ENCODE measurements at places on chromosomes 16 and 17. TPM values are rescaled to one million over a fixed set of nuclear protein-coding genes. Genes with fewer than 3 reads are reported as not detected.

SLC12A4 gene
- 84.8 TPM for total RNA-seq

ATP1B2 gene
- total RNA-seq, result 0.76 TPM

MPP3 gene
- total RNA-seq, result 8.0 TPM

NOXO1 gene
- not detected for total RNA-seq

FKBP10 gene
- 12.2 TPM for total RNA-seq

- H3K4me1 ChIP-seq, result peaks cover 20% of the 10 kb centered on the region
- H3K27ac ChIP-seq, result no peak overlapping the region
These were observed 21.4 kb upstream of the JPH3 start for GRCh38 chr16:87580855-87581261.

DNA sequence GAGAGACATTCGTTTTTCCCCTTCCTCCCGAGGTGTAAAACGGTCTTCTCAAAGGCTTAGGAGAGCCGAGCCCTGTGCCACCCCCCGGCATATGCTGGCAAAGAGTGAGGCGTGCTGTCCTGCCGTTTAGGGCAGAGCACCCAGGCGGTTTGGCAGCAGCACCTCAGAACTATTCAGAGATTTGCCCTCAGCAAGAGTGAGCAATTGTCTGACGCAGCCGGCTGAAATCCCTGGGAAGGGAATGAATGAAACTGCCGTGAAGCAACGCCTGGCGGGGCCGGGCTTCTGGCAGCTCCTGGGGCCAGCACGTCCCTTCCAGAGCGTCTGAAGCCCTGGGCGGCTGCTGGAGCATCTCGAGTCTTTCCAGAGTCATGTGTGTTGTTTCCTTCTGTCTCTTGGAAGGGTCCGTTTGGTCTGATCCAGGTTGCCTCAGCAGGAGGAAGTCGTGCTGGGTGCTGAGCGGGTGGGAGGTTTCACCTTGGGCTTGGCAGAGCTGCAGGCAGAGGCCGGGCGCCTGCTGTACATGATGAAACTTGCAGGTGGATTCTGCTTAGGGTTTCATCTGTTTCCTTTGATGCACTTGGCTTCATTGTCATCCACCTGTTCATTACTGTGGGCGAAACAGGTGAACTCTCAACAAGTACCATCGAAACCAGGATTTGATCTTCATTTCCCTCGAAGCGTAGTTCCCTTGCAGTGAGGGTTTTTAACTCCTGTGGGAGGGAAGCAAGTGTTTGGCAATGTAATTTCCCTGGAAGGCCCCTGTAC lies 35.4 kb downstream of the TBCD start:
- H3K36me3 ChIP-seq, result peaks cover 24% of the 10 kb centered on the region
- peak overlapping the region; percentile 79 for H3K27ac ChIP-seq
- H3K4me3 ChIP-seq, result no peak overlapping the region

GRCh38 chr16:17246974-17247732 lies 223.6 kb downstream of the XYLT1 start:
- H3K27ac ChIP-seq, result no peak overlapping the region
- DNase-seq, result no peak
- no peaks in the 10 kb centered on the region for H3K4me1 ChIP-seq
- H3K36me3 ChIP-seq, result no peaks in the 10 kb centered on the region
- H3K4me3 ChIP-seq, result no peak overlapping the region

GRCh38 chr17:48641541-48642058 lies 15.4 kb upstream of the HOXB9 start:
- DNase-seq, result no peak
- peaks cover 100% of the 10 kb centered on the region for H3K27me3 ChIP-seq
- no peaks in the 10 kb centered on the region for H3K36me3 ChIP-seq
- no peak overlapping the region for H3K4me3 ChIP-seq
- peaks cover 11% of the 10 kb centered on the region for H3K4me1 ChIP-seq

- H3K4me1 ChIP-seq, result peaks cover 14% of the 10 kb centered on the region
- no peaks in the 10 kb centered on the region for H3K27me3 ChIP-seq
- peaks cover 4% of the 10 kb centered on the region for H3K36me3 ChIP-seq
- H3K27ac ChIP-seq, result peak overlapping the region; percentile 90
These were observed 37.7 kb downstream of the RNF135 start for GRCh38 chr17:31008374-31009041.

DNA sequence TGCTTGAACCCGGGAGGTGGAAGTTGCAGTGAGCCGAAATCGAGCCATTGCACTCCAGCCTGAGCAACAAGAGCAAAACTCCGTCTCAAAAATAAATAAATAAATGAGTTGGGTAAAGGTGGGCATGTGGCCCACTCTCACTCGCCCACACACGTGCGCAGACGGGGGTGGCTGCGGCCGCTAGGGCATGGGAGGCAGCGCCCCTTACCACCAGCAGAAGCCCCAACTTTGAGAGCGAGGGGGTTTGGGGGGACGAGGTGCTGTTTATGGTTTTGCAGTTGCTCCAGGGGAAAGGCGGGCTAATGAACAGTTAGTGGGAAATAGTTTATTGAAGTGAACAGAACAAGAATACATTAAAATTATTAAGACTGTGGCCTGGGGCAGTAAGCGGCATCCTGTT lies 14.9 kb upstream of the RBFOX3 start:
- H3K27me3 ChIP-seq, result peaks cover 41% of the 10 kb centered on the region
- no peaks in the 10 kb centered on the region for H3K4me1 ChIP-seq
- no peak for DNase-seq
- H3K36me3 ChIP-seq, result no peaks in the 10 kb centered on the region

GRCh38 chr17:29303386-29303785 lies 9.4 kb upstream of the NUFIP2 start:
- no peak for DNase-seq
- H3K36me3 ChIP-seq, result no peaks in the 10 kb centered on the region
- H3K27me3 ChIP-seq, result no peaks in the 10 kb centered on the region
- no peak overlapping the region for H3K4me3 ChIP-seq

GRCh38 chr16:57194512-57194911 lies 8.4 kb downstream of the RSPRY1 start:
- DNase-seq, result no peak
- H3K27ac ChIP-seq, result no peak overlapping the region

GRCh38 chr16:143456-143855 lies 5.0 kb upstream of the NPRL3 start:
- DNase-seq, result no peak
- H3K4me1 ChIP-seq, result peaks cover 5% of the 10 kb centered on the region
- peaks cover 5% of the 10 kb centered on the region for H3K27me3 ChIP-seq
- no peaks in the 10 kb centered on the region for H3K36me3 ChIP-seq
- no peak overlapping the region for H3K27ac ChIP-seq

DNA sequence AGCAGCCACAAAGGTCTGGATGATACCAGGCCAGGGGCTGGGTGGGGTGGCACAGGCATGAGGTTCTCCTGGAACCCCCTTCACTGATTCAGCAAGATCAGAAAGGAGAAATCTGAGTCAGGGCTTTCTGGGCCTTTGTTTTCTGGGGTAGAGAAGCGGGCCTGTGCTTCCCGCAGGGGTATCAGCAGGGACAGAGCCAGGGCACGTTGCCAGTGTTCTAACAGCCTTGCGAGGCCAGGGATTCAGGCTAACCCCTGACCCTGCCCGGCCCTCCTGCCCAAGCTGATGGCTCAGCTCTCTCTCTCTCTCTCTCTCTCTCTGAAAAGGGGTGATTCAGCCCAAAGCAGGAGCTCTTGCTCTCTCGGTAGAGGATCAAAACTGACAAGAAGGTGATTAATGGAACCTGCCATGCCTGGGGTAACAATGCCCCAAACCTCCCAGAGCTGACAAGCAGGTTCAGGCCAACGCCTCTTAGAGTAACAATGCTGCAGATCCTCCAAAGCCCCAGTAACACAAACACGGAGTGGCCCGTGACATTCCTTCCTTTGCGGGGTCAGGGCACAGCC lies 2.0 kb upstream of the KRT13 start:
- H3K27me3 ChIP-seq, result no peaks in the 10 kb centered on the region
- no peak overlapping the region for H3K4me3 ChIP-seq
- no peaks in the 10 kb centered on the region for H3K4me1 ChIP-seq

- H3K4me1 ChIP-seq, result no peaks in the 10 kb centered on the region
- no peak overlapping the region for H3K4me3 ChIP-seq
- no peaks in the 10 kb centered on the region for H3K27me3 ChIP-seq
- no peaks in the 10 kb centered on the region for H3K36me3 ChIP-seq
- no peak for DNase-seq
- no peak overlapping the region for H3K27ac ChIP-seq
These were observed 81.8 kb upstream of the CCL2 start for GRCh38 chr17:34173241-34173640.

- H3K36me3 ChIP-seq, result no peaks in the 10 kb centered on the region
- no peak overlapping the region for H3K27ac ChIP-seq
- H3K4me3 ChIP-seq, result no peak overlapping the region
- no peaks in the 10 kb centered on the region for H3K4me1 ChIP-seq
These were observed 320.8 kb downstream of the HAPSTR1 start for GRCh38 chr16:9412031-9412914.

DNA sequence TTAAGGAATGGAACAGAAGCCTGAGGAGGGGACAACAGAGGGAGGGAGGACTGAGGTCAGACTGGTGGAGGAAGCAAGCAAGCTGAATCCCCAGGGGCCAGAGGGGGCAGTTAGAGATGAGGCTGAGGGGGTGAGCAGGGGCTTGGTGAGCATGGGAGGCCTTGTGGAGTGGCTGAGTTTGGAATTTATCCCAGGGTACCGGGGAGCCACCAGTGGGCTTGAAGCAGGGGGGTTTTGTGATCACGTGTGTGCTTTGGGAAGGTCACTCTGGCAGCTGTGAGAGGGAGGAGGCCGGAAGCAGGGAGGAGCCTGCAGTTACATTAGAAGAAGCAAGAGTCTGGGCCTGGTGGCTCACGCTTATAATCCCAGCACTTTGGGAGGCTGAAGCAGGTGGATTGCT lies 9.8 kb upstream of the CTCF start:
- no peak for DNase-seq
- no peak overlapping the region for H3K27ac ChIP-seq

- no peak for DNase-seq
- no peak overlapping the region for H3K4me3 ChIP-seq
- no peaks in the 10 kb centered on the region for H3K36me3 ChIP-seq
- no peak overlapping the region for H3K27ac ChIP-seq
- H3K27me3 ChIP-seq, result no peaks in the 10 kb centered on the region
These were observed 13.9 kb downstream of the ERN2 start for GRCh38 chr16:23699100-23699499.

- peaks cover 51% of the 10 kb centered on the region for H3K4me1 ChIP-seq
- DNase-seq, result peak; percentile 91
- peak overlapping the region; percentile 10 for H3K4me3 ChIP-seq
- H3K36me3 ChIP-seq, result no peaks in the 10 kb centered on the region
- peak overlapping the region; percentile 60 for H3K27ac ChIP-seq
- H3K27me3 ChIP-seq, result no peaks in the 10 kb centered on the region
These were observed 14.6 kb downstream of the COTL1 start for GRCh38 chr16:84603140-84603816.

Data from suprapubic skin (tissue), 4 donors.